ENCODE measurements at places on chromosomes 2 and 18.

DNA sequence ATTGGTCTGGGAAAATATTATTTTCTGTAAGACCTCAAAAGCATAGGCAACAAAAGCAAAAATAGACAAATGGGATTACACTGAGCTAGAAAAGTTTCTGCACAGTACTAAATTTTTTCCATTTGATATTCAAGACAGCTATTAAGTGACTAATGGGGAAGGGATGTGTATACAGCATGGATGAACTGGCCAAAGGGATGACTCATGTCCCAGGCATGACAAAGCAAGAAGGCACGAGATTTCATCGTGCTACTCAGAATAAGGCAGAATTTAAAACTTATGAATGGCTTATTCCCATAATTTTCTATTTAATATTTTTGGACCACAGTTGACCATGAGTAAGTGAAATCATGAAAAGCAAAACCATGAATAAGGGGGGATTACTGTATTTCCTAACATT lies 1250.1 kb upstream of the GYPC start:
- DNase-seq: no peak

- DNase-seq: no peak
These were observed 12.2 kb downstream of the METAP1D start for GRCh38 chr2:172011812-172012575.

- DNase-seq: no peak
These were observed 175.6 kb downstream of the SEPTIN10 start for GRCh38 chr2:109438146-109438545.

- no peak for DNase-seq
These were observed 11.6 kb upstream of the OLA1 start for GRCh38 chr2:174259981-174260380.

GRCh38 chr2:202169131-202169530 lies 69.3 kb downstream of the SUMO1 start:
- no peak for DNase-seq

DNA sequence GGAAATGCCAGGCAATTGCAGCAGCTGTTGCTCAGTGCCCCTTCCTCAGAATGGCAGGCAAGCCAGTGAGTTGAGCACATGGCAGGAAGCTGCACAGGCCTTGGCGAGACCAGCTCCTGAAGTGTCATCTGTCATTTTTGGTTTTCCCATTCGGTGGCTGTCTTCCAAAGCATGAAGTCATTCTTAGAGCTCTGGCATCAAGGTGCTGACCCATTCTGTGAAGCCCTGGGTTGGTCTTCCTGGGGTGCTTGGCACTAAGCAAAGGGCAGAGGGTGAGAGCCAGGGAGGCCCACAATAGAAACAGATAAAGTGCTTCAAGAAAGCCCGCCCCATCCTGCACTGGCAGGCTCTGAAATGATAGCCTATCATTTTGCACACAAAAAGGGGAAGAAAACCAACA lies 150.5 kb downstream of the VAPA start:
- no peak for DNase-seq

GRCh38 chr2:195545811-195546210 lies 111.2 kb upstream of the SLC39A10 start:
- DNase-seq: no peak

DNA sequence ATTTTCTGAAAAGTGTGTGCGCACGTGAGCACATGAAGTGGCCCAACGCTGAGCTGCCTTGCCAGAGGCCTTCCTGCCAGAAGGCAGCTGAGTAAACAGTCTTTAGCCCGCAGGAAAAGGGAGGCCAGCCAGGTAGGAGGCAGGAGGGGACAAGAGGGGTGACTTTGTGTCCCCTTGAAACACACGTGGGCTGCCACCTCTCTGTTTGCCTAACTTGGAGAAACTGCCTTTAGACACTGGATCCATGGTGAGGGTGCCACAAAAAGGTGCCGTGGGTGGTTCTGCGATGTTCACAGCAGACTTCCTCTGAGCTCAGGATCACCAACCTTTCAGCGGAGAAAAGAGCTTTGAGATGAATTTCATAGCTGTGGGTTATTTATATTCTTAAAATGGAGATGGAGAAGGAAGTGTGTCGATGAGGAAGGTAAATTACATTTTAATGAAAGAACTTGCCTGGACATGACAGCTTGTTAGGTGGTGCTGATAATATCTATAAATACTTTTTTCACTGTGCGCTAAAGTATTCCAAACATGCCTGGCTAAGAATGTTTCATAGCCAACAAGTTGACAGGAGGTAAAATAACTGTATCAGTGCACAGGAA lies 36.6 kb upstream of the ASB1 start:
- DNase-seq: no peak

DNA sequence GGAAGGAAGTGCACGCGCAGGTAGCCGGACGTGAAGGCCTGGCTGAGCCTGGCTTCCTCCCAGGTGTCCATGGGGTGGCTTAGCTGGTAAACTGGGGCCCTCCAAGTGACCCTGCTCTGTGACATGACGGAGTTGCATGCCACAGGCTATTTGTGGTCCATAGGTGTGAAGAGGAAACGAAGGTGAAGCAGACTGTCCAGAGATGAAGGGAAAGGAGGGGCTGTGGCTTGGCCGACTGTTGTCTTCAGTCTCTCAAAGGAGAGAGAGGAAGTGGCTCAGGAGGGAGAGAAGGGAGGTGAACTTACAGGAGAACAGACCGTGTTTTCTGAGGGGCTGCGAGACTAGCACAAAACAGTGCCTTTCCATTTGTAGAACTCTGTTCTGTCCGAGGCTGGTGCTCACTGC lies 19.3 kb downstream of the INPP5D start:
- no peak for DNase-seq

- DNase-seq: no peak
These were observed 291.8 kb upstream of the CHAC2 start for GRCh38 chr2:53475766-53476165.

- DNase-seq: no peak
These were observed 423.7 kb downstream of the LPIN1 start for GRCh38 chr2:12170121-12170520.

GRCh38 chr2:19879120-19879519 lies 22.7 kb downstream of the TTC32 start:
- DNase-seq: no peak

DNA sequence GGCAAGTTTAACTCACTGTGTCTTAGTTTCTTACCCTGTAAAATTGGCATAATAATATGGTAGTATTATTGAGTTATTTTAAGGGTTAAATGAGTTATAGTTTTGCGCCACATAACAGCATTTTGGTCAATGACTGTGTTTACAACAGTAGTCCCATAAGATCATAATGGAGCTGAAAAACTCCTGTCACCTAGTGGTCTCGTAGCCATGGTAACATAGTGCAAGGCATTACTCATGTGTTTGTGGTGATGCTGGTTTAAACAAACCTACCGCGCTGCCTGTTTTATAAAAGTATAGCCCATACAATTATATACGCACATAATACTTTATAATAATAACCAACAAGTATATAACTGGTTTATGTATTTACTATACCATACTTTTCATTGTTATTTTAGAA lies 15.8 kb downstream of the UNC80 start:
- no peak for DNase-seq

- DNase-seq: no peak
These were observed 76.3 kb upstream of the FRZB start for GRCh38 chr2:182942756-182943155.

- DNase-seq: no peak
These were observed 13.9 kb upstream of the SMCHD1 start for GRCh38 chr18:2641638-2642037.

DNA sequence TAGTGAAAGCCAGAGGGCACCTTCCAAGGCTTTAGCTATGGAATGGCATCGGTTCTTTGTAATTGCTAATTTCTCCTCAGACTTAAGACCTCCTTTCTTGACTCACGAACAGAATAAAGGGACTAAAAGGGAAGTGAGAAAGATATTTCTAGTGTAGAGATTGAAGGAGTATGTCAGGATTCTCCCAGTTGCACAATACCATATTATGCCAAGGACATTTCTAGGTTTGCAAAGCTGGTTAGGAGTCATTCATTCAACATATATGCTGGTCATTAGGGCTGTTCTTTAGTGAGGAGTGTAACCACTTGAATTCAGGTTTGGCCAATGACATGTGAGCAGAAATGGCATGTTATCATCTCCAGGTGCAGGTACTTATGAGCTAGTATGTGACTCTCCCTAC lies 7.4 kb downstream of the REEP1 start:
- DNase-seq: no peak

GRCh38 chr2:159620796-159621195 lies 4.4 kb upstream of the BAZ2B start:
- DNase-seq: no peak

- DNase-seq: no peak
These were observed 922.7 kb upstream of the CHAC2 start for GRCh38 chr2:52844701-52845423.

- DNase-seq: peak; percentile 95
These were observed 160.3 kb upstream of the VRK2 start for GRCh38 chr2:57886161-57886786.

DNA sequence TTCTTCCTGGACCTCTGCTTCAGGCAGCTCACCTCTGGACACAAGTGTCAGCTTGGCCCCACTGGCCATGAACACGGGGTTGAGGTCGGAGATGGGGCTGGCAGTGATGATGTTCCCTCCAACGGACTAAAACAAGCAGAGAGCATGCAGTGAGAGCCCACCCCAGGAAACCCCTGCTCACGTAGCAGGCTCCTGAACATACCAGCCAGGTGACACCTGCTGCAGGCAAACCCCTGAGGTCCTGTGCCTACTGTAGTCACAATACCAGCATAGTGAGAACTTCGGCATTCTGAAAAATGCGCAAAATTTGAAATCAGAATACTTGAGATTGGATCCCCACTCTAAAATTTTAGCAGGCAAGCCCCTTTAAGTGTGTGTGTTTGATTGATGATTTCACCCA lies 32.9 kb downstream of the XDH start:
- no peak for DNase-seq

GRCh38 chr18:26703170-26703930 lies 155.0 kb upstream of the KCTD1 start:
- DNase-seq: peak; percentile 71

GRCh38 chr2:10278029-10278762 lies 24.5 kb upstream of the HPCAL1 start:
- DNase-seq: no peak

DNA sequence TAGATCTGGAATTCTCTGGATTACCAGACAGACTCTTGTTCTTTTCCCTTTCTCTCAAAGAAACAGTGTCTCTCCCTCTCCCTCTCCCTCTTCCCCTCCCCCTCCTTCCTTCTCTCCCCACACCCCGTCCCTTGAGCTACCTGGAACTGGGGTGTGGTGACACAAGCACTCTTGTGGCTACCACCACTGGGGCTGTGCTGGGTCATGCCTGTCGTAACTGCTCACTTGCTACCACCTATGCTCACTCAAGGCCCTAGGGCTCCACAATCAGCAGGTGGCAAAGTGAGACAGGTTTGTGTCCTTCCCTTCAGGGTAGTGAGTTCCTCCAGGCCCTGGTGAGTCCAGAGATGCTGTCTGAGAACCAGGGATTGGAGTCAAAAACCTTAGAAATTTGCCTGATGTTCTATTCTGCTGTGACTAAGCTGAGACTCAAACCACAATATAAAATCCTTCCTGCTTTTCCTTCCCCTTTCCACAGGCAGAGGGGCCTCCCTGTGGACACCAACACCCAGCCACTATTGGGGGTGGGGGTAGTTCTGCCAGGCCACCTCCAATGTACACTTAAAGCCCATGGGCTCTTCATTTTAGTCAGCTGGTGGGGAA lies 70.8 kb downstream of the OXER1 start:
- DNase-seq: no peak

GRCh38 chr2:62296034-62296831 lies 100.3 kb downstream of the B3GNT2 start:
- DNase-seq: no peak

DNA sequence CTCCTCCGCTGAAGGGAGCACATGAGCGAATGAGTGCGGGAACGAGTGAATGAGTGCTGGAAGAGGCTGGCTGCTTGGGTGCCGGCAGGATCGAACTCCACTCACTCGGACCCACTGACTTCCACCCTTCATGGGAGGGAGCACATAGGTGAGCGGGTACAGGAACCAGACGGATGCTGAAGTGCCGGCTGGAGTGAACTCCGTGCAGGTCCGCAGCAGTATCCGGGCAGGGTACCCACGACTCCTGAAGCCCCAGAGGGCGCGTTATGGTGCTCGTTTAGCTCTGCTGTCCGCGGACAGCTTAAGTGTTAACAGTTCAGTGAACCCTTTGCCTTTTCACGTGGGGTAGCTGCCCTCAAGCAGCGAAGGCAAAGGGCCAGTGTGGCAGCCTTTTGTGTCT lies 23.2 kb downstream of the RPRM start:
- DNase-seq: no peak

DNA sequence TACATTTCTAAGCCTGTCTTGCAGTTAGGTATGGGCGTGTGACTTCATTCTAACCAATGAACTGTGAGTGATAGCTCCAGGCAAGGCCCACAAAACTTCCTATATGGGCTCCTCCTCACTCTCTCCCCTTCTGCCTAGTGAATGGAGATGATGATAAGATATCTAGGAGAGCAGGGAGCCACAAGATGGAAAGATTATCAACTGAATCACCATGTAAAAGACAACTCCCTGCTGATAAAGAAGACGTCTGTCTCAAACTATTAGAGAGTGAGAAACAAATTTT lies 237.1 kb downstream of the GPD2 start:
- DNase-seq: no peak

DNA sequence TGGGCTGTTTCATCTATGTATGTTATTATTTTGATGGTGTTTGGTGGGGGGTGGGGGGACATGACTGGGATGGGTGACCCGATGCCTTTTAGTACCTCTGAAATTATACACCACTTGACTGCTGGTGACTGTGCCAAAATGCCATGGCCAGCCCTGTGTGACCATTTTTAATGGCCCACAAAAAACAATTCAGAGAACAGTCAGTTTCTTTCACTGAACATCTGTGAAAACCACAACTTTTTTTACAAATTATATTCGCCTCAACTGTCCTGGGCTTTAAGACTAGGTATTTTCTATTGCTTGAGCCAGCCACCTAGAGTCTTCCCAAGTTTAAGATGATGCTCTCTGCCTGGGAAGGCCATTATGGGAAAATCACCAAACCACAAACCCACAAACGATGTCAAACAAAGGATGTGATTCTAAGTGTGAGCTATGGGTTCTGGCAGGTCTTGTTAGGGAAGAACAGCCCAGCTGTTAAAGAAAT lies 33.9 kb downstream of the FN1 start:
- no peak for DNase-seq

DNA sequence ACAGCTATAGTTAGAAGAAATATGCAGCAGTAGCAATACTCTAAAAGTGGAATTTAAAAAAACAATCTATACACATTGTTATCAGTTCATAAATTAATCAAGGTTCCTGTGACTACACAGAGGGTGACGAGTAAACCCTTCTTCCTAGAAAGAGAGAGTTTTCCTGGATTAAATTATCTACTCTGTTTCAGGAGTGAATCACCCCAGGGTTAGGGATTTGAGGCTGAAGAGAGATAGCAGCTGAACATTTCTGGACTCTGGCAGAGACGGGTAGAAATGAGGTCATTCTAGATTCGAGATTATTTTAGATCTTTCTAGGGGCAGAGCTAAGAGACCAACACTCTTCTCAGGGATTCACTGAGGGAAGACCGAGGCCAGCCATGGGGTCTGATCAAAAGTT lies 38.8 kb upstream of the PMAIP1 start:
- DNase-seq: no peak
